ENCODE measurements at places on chromosomes 7 and 10.

GRCh38 chr10:117545141-117546019 is 2.8 kb downstream of the EMX2 start:
- DNase-seq, result no peak

DNA sequence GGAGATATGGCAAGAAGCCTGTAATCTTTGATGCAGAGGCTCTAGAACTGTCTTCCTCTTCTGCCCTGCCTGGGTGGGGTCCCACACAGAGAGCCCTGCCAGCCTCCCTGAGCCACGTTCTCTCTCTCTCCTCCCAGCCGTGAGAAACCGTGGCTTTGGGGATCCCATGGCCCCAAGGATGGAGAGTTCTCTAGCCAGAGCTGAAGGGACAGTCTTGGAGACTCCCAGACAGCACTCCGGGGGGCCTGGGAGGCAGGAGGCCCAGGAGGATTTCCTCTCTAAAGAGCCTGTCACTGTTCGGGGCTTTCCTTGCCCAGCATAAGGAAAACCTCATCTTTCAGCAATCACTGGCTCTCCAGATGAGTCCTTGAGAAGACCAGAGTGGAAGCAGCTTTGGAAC is 227.1 kb downstream of the ARHGAP12 start:
- DNase-seq, result no peak

DNA sequence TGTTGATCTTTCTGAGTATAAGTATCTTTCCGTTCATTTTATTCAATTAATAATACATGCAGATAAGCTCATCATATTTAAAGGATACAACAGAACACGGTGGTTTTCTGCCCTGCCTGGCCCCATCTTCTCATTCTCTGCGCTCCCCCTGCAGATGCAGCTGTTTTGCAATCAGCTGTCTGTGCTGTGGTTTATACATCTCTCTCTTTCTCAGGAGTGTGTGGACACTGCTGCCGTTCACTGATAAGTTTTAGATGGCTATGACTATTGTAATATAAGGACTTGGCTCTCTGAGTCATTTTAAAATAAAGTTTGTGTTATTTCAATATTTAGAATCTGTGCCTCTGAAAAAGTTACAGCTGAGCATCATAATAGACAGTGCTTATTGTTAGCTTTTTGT is 54.5 kb downstream of the CUL1 start:
- DNase-seq, result no peak

- DNase-seq, result no peak
These were observed 23.9 kb downstream of the ATP6V1F start for GRCh38 chr7:128886391-128887168.

DNA sequence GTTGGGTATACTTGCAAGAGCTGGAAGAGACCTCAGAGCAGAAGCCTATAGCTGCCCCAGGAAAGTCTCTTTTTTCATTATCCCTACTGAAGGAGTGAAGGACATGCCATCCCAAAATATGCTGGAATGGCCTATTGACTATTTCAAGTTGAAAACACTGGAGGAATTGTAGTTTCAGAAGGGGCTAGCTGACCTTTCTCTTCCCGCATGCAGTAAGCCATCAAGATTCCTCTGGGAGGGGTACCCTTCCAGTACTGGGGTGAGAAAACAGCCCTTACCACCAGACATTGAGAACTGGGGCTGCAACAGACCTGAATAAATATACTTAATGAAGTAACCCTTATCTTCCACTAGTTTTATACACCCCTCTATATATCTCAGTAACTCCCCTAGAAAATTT is 41.7 kb downstream of the CHCHD3 start:
- DNase-seq, result no peak

DNA sequence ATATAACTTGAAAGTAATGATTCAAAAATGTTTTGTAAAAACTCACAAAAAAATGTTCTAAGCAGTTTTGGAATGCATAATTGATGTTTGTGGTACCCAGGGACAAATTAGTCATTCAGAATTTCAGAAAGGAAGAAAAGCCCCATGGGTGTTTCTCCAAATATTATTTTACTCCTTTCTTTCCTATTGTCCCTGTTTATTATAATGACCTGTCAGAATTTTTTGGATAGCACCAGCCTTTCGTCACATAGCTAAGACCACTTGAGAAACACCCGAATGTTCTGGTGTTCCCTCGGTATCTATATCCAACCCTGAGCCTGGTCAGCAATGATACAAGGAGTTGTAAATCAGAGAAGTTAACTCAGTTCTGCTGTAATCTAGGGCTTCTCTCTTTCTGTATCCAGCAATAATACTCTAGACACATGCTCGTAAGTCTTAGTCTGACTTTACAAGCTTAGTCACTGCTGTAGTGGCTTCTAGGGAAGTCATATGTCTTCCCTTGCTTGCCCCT is 64.8 kb upstream of the MEOX2 start:
- no peak for DNase-seq

DNA sequence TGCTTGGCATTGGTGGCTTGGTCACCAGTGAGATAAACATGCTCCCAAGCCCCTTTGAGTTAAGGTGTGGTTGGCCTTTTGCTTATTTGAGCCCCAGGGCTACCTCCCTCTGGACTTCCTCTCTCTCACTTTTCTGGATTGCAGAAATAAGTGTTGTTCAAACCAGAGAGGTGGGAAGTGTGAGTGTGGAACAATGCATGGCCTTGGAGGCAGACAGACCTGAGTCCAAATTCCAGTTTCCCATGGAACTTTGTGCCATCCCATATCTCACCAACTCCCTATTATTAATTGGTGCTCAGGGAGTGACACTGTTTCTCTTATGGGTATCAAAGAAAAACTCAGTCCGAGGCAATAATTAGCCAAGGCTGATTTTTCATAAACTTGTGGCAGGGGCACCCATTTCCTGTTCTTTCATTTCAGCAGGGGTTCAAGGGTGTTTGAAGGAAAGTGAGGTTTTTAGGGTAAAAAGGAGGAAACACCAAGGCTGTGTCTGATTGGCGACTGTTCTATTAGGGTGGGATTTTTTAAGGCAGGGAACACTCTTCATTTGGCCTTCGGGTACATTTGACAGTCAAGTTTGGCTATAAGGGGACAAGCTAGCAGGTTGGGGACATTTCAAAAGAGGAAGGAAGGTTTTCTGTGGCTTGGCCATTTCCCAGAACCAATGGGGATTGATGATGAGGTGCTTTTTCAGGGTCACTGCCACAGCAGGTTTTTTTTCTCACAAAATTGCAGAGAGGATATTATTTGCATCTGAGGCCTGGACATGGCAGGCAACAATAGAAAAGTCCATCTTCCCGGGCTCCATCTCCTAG is 148.8 kb upstream of the NPY start:
- DNase-seq, result no peak

DNA sequence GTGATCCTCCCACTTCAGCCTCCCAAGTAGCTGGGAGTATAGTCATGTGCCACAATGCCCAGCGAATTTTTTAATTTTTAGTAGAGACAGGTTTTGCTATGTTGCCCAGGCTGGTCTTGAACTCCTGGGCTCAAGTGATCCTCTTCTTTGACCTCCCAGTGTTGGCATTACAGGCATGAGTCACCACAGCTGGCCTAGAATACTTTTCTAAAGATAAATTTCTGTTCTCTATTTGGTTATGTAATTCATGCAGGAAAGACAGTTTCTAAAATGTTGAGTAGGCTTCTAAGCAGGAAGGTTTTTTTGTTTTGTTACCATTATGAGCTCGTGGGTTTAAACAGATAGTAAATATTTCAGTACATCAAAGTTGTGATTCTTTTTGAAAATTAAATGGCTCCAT is 5.0 kb downstream of the RBAK start:
- DNase-seq, result no peak

GRCh38 chr10:101131962-101132635 is 999 bp downstream of the TLX1 start:
- no peak for DNase-seq

DNA sequence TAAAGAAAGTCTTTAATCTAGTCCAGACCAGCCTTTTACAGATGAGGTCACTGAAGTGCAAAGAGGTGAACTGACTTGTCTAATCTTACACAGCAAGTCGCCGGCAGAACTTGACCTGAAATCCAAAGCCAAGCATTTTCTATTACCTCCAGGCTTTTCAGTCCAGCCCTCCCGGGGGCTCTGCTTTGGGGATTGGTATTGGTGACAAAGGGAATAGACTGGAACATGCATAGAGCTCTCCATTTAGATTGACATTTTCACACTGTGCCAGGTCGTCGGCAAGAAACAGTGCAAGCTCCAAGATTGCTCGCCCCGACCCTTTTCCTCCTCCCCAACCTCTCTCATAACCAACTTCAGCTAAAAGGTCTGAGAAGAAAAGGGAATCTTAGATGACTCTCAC is 42.2 kb upstream of the MTPAP start:
- DNase-seq, result no peak

DNA sequence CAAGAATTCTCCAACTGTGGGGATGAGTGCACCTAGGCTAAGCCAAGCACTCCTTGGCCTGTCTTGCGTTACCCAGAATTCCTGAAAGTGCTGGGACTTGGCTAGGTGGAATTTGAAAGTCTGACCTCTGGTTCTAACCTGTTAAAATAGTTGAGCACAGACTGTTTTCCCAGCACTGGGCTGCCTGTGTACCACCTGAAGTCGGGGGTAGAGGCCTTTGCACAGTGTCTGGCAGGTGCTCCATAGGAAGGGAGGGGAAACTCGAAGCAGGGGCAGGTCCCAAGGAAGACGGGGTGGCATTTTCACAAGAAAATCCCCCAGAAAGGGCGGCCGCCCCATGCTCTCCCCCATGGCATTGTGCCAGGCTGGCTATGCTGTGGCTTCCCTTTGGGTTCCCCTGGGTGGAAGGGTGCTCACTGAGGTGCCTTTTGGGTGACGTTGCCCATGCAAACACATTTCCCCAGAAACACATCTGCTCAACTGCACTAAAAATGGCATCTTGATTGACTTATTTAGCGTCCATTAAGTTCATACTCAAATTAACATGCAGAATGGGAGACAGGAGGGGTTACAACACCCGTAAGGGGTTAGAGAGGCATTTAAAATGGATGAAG is 62.9 kb downstream of the SYPL1 start:
- no peak for DNase-seq

DNA sequence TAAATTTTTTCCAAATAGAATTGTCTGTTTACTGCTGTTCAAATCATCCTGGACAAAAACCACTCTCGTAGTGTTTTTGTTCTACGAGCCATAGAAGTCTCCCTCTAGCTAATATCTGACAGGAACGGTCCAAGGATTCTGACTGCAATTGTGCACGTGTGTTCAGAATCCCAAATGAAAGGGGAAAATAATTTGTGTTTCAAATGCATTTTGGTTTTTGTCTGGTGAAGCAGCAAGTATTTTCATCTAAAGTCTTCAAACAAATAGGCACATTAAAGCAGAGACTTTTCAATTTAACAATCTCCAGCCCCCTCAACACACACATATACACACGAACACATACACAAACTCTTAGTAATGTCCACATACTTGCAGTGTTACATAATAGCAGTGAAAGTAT is 475 bp downstream of the NEUROD6 start:
- no peak for DNase-seq

DNA sequence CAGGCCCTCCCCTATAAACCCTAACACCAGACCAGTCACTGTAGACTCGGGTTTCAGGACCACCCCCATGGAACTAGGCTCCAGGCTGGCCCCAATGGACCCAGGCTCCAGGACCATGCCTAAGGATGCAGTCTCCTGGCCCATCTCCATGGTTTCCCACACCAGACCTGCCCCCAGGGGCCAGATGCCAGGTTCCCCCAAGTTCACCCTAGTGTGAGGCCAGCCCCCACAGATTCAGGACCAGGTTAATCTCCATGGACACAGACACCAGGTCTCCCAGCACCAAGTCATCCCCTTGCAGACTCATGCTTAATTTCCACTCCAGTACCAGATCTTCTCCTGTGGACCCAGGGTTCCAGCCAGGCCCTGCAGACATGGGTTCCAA is 103.8 kb upstream of the LANCL2 start:
- no peak for DNase-seq

- no peak for DNase-seq
These were observed 96.0 kb downstream of the GATA3 start for GRCh38 chr10:8150401-8150905.

DNA sequence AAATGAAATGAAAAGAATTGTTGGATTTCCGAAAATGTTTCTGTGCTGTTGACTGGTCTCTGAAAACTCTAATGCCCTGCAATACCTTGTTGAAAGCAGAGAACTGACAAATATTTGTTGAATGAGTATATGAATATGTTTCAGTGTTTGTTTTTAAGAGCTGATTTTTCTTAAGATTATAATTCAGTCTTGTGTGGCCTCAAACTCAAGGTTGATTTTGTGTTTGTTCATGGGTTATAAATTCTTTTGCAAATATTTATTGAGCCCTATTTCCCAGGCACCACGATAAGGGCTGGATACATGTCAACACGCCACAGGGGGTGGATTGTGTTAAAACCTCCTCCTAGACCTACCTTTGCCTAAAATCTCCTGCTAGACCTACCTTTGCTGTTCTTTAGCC is 203.9 kb upstream of the PLPP4 start:
- no peak for DNase-seq

DNA sequence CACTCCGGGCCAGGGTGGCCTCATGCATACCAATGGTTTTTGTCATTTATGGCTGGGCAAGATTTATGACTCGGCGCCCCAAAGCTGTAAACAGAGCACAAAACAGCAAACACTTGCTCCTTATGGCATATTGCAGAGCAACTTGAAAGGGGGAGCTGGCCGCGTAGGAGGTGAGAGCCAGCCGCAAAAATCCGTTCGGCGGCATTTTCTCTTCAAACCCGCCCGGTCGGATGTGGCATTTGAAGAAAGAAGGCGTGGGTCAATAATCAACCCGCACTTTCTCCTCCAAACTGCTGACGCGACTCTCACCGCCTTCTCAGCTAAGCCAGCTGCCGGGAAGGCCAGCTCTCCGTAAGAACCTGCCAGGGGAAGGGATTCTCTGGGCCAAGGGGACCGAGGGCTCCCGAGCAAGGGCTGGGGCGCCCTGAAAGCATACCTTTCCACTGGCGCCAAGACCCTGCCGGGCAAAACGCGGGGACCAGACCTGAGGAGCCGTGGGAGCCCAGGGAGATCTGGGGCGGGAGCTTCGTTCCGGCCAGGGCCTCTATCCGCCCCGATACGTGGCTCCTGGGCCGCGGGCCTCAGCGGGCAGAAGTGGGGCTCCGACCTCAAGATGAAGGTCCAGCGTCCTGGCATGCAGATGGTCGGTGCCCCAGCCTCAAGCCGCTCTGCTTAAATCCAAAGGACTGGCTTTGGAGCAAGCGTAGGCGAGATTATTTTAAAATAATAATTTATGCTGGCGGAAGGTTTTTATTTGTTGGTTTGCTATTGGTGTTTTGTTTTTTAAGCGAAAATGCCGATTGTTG is 12.9 kb upstream of the HOXA2 start:
- DNase-seq, result no peak

DNA sequence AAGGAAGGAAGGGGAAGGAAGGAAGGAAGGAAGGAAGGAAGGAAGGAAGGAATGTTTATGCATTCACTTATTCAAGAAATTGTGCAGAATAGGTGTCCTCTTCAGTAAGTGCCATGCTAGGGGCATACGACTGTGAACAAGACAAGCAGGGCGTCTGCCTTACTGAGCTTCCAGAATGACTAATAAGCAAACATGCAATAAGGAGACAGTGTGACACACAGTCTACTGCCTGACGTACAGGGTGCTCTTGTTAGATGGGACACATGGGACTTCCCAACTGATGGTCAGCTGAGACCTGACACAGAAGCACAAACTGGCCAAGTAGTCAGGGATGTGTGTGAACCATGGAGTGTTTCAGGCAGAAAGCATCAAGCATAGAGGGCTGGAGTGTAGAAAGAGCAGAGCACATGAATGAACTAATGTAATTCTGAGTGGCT is 18.2 kb downstream of the DNAJC12 start:
- no peak for DNase-seq

Measured in uterus (tissue), 4 donors.